ENCODE measurements at places on chromosomes 16 and 17.

DNA sequence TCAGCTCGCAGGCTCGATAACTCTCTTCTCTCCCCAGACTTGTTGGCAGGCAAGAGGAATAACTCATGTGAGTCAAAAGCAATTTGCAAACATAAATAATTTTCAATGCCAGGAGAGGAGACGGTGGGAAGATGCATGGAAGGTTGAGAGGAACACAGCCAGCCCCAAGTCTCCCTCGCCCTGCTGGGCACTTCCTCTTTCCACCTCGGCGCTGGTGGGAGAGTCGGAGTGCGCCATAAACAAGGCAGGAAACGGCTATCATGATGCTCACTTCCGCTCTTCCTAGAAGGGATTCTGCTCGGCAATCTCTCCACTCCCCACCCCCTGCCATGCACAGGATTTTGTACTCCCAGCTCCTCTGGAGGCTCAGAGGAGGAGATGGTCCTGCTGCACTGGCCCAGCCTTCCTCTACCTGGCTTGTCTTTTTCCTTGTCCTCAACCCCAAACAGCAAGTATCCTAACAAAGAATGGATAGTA lies 13.0 kb downstream of the CBX4 start:
- no peak for DNase-seq

DNA sequence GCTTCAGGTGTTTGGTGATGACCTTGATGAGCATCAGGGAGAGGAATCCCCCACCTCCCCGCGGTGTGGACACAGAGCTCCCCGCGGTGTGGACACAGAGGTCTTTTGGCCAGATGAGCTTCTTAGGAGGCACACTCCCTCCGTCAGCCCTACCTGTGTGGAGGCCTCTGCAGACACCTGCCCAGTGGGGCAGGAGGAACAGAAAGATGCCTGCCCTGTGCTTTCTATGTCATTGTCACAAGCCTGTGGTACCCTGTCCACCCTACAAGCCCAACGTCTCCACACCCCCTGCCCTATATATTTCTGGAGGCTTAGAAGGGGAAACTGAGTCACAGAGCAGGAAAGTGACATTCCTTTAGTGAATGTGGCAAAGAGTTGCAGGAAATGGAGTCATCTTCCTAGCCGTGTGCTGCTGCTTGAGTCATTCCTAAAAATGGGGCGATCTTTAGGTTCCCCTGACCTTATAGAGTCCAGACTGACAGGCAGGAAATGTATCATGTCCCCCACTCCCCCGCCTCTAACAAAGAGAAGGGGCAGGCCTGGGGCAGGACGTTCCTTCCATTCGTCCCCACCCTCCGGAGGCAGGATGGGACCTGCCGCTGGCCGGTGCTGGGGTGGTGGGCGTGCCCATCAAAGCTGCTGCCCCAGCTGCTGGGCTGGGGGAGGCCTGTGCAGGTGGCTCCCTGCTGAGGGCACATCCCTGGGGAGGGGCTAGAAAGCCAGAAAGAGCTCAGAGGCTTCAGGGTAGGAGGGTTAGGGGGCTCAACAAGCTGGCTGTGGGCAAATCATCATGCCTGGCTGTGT lies 1.0 kb upstream of the C16orf74 start:
- no peak for DNase-seq

DNA sequence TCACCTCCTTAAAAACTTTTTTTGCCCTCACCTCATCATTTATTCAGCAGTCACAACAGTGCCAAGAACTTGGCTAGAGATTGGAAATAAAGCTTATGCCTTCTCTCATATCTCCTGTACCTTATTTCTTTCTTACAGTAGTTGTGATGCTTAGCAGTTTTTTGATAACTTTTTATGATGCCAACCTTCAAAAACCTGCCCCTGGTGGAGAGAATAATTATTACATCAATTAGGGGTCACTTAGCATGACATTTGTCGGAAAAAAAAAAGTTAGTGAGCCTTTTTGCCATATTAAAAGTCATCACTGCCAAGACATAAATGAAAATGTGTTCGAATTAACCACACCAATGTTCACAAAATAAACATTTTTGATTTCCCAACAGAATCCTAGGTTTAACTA lies 296.6 kb downstream of the WWOX start:
- no peak for DNase-seq

DNA sequence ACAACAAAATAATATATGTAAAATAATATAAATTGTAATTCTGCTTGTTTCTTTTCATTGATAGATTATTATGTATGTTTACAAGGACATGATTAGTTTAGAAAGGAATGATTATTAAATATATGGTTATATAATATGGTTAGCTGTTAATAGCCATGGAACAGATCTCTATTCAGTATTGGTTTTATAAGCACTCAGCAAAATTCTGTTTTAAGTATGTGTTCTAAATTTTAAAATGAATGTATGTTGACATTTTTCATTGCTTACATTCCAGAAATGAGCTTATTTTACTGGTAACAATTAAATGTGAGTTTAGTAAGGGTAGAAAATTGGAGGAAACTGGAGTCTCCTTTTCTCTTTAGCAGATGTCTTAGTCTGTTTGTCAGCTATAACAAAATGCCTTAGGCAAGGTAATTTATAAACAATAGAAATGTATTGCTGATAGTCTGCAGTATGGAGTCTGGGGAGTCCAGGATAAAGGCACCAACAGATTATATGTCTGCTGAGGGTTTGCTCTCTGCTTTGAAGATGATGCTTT lies 45.4 kb downstream of the NFAT5 start:
- no peak for DNase-seq

DNA sequence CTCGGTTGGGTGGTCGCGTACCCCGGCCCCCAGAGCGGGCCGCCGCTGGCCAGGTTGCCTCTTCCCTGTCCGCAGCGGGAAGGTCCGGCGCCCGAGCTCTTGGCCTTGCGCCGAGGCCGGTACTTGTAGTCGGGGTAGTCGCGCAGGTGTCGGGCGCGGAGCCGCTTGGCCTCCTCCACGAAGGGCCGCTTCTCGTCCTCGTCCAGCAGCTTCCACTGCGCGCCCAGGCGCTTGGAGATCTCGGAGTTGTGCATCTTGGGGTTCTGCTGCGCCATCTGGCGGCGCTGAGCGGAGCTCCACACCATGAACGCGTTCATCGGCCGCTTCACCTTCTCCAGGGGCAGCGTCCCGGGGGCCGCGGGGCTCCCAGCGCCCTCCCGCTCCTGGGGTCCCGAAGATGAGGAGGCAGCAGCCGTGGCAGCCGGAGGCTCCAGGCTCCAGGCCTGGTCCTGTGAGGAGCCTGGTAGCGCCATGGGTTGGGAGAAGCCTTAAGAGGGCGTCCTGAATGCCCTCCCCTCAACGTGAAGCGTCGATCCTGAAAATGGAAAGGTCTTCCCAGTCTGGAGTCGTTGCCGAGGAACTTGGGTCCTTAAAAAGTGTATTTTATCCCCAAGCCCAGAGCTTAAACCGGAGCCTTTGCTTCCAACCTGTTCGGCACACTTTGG lies 558 bp downstream of the SOX15 start:
- no peak for DNase-seq

GRCh38 chr17:44872131-44872768 lies 24.6 kb downstream of the HIGD1B start:
- DNase-seq, result no peak

- no peak for DNase-seq
These were observed 887 bp downstream of the ZBTB4 start for GRCh38 chr17:7478276-7479212.

DNA sequence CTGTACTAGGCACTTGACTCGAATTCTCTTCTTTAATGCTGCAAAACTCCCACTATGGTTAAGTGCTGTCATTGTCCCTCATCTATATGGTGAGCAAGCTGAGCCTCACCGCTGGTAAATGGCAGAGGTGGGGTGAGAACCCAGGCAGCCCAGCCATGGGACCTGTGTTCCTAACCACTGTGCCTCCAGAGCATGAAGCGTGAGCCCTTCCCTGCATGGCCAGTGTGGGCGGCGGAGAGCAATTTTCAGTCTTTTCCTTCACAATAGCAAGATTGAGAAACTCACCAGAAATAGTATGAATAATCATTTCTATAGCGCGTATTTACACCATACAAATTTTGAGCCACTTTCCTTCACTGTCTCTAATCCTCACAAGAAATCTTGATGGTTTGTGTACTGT lies 9.2 kb downstream of the BFAR start:
- DNase-seq, result no peak

DNA sequence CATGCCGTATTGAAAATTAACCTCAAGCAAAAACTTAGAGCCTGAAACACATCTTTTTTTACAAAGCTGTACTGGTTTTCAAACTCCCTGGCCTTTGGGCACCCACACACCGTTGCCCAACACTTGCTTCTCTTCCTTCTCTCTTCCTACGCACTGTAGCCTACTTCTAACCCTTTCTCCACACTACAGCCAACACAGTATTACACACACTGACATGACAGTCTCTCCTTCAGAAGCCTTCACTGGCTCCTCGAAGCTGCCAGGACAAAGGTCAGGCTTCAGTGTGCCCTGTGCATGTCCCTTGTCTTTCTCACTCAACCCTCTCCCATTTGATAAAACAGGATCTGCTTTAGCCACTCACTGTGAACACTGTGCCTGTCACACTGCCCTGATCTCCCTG lies 8.0 kb downstream of the FANCA start:
- no peak for DNase-seq

GRCh38 chr16:27314986-27315332 lies 1.2 kb downstream of the IL4R start:
- DNase-seq, result no peak

- no peak for DNase-seq
These were observed 25.2 kb downstream of the NPTX1 start for GRCh38 chr17:80451104-80451775.

GRCh38 chr17:38729886-38730525 lies at the start of gene CISD3:
TSS of gene CISD3 (plus strand) at chr17:38730341. CDS start at chr17:38730359, 18 bp downstream.
- peak; percentile 37 for DNase-seq

DNA sequence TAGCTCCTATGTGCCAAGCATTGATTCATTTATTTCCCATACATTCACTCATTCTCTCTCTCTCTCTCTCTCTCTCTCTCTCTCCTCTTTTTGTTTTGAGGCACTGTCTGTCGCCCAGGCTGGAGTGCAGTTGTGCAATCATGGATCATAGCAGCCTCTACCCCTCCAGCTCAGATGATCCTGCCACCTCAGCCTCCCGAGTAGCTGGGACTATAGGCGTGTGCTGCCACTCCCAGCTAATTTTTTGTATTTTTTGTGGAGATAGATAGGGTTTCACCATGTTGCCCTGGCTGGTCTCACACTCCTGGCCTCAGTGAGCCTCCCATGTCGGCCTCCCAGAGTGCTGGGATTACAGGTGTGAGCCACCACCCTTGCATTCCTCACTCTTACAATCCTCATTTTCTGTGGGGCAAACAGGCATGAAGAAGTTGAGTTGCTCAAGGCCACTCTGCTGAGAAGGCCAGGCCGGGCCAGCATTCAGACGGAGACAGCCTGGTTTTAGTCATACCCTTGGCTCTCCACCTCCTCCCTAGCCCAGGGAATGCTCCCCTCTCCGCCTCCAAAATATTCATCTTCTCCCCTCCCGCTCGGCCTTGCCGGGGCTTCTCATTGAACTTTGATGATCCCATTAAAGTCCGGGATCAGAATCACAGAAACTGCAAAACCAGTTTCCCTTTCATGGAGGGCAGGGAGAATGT lies 765 bp upstream of the PRM2 start:
- DNase-seq, result no peak

DNA sequence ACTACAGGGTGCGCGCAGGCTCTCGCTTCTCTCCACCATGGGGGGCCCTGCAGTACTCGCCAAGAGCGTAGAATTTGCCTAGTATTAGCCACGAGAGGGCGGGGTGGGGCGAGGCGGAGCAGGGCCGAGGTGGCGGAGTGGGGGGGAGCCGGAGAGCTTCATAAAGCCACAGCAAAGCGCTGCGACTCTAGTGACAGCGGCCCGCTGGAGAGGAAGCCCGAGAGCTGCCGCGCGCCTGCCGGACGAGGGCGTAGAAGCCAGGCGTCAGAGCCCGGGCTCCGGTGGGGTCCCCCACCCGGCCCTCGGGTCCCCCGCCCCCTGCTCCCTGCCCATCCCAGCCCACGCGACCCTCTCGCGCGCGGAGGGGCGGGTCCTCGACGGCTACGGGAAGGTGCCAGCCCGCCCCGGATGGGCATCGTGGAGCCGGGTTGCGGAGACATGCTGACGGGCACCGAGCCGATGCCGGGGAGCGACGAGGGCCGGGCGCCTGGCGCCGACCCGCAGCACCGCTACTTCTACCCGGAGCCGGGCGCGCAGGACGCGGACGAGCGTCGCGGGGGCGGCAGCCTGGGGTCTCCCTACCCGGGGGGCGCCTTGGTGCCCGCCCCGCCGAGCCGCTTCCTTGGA lies at the start of gene TBX21:
Gene TBX21 (plus strand): TSS at position 190 of the 627 bp plus-strand sequence. CDS start 219 bp downstream, at position 409.
- DNase-seq, result no peak

DNA sequence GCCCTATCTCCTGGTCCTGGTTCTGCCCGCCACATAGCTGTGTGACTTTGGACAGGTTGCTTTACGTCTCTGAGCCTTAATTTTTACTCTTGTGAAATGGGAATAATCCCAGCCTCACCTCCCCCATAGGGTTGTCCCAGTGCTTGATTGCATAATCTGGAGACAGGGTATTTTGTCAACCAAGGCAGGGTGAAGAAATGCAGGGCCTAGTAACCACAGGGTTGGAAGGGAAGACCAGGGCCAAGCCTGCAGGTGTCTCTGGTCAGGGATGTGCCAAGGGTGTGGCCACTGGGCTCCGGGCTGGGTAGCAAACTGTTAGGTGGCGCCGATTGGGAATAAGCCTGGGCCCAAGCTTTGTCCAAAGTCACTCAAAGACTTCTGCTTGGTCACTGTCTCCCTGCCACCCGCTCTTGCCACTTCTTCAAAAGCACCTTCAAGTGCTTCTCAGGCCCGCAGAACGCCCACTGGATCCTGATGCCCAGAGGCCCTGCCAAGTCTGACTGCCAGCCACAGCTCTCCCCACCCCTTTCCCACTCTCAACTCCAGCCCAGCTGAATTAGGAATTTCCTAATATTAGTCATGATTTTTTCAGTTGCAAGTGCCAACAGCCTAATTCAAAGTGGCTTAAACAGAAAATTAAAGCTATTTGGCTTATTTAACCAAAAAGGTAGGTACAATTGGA lies 20.6 kb upstream of the COL1A1 start:
- no peak for DNase-seq

DNA sequence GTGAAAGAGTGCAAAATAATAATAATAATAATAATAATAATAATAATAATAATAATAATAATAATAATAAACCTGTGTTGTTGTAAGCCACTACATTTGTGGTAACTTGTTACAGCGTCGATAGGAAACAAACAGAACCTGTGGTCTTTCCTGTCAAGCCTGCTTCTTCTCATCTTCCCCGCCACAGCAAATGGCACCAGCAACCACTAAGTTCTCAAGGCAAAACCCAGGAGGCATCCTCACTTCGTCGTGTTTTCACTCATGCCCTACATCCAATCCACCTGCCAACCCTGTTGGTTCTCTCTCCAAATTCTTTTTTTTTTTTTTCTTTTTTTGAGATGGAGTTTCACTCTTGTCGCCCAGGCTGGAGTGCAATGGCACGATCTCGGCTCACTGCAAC lies 34.2 kb downstream of the ITGAE start:
- no peak for DNase-seq

- DNase-seq, result no peak
These were observed 23.0 kb downstream of the RHBDL3 start for GRCh38 chr17:32288615-32289014.

DNA sequence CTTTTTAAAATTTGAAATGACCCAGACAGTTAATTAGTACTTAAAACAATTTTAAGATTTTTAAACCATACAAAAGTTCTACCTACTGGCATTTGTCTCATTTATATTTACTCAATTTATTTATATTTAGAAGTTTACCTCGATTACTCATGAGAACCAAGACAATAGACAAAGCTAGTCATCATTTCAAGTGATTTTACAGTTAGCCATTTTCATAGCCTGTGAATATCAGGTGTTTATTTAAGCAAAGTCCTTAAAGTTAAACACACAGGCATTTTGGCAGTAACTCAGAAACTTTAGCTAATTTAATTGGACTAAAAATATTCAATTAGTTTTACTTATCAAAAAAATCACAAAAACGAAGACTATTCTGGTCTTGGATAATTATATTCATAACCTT lies 101.6 kb upstream of the KIF2B start:
- no peak for DNase-seq

GRCh38 chr17:45406107-45406506 lies 26.6 kb downstream of the ARHGAP27 start:
- DNase-seq, result no peak
